Epithelial cell of proximal tubule (primary cell): ENCODE measurements at places on chromosomes 4 and X. TPM values are rescaled to one million over a fixed set of nuclear protein-coding genes. Genes with fewer than 3 reads are reported as not detected.
A peak's percentile ranks its signal among the peaks of the same experiment; 100 is the strongest.

- no peak for DNase-seq
These were observed 165.1 kb downstream of the CFAP299 start for GRCh38 chr4:80500613-80501012.

RADX gene
- 1.4 and 1.6 TPM in 2 replicates for total RNA-seq

DNA sequence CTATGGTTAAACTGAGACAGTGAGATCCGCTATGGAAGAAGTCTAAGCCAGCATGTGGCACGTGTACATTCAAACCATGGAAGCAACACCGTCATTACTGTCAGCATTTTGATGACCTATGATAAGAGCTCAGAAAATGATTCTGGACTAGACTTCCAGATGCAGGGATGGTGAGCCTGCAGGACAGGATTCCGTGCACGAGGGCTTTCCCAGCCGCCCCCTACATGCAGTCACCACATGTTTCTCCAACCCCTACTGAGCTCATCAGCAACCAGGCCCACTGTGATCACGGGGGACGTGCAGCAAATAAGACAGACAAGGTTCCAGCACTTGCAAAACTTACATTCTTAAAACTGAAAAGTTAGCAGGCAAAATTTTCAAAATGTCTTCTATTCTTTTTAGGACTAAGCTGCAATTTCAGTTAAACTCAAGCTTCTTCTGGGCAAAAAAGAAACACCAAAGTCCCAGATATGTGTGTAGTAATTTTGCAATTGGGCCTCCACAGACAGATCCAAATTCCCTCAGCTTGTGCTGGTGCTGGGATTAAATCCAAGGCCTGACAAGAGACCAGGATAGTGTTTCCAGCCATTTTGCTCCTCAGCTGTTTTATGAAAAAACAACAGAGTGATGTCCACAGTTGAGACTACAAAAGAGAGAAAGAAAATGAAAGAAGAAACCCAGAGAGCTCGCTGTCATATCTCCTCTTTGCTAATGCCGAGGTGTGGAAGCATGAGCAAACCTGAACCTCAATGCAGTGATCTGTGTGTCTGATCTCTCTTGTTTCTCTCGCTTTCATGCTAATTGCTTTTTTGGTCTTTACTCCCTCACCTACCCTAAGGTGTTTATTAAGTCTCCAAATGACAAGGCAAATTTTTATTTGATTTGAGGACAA is 118.2 kb downstream of the AFAP1 start:
- no peak for DNase-seq

DNA sequence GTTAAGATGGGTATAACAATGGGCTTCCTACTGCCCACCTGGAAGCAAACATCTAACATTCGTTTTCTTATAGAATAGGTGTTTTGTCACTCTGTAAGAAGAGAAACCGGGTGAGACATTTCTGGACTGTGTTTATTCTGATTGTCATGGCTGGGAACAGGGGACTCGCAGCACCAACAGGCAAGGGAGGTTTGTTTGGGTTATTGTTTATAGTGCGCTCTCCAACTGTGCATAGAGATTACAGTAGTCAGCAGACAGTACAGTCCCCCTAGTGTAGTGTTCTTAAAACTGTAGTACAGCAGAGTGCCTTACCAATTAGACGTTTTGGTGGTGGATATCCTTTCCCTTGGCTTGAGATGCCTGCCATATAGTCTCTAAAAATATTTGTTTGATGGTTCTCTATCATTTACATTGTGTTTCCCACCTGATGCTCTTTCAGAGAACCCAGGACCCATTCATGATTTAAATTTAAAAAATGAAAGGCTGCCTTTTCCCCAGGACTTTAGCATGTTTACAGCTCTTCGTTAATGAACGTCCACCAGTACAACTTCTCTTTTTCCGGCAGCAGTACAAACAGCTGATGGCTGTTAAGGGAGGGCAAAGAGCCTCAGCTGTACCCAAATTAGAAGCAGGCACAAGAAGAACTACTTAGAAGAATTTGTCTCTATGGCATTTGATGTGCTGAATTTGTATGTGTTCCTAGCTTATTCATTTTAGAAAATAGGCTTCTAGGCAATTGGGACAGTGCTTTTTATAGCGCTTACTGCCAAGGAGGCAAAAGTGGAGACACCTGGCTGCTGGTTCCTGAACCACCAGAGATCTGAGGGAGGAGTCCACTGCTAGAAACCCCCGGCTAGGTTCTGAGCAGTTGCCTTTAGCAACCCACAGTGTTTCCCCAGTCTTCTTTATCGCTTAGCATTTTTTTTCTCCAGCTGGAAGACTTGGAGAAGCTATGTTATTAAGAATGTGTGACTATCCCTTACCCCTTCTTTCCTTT is 1.0 kb upstream of the RNF150 start:
- no peak for DNase-seq

DNA sequence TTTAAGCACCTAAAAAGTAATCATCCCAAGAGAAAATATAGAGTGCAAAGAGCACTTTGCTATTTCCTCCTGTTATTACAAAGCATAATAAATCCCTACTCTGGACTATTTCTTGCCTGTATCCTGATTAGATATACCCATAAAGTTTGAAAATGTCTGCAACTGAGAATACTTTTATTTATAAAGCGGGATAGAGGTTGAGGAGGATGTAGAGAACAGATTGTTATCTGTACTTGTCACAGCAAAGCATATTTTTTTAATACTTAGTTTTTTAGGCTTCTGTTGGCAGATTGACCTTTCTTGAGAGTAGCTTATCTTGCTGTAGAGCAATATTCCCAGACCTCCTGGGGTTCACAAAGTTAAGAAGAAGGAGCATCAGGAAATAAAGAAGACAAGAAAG is 396.1 kb downstream of the KCNIP4 start:
- no peak for DNase-seq

- no peak for DNase-seq
These were observed 154.5 kb upstream of the GALNT7 start for GRCh38 chr4:173014113-173014558.

GRCh38 chrX:23938690-23939089 is 30.9 kb downstream of the CXorf58 start:
- no peak for DNase-seq

DNA sequence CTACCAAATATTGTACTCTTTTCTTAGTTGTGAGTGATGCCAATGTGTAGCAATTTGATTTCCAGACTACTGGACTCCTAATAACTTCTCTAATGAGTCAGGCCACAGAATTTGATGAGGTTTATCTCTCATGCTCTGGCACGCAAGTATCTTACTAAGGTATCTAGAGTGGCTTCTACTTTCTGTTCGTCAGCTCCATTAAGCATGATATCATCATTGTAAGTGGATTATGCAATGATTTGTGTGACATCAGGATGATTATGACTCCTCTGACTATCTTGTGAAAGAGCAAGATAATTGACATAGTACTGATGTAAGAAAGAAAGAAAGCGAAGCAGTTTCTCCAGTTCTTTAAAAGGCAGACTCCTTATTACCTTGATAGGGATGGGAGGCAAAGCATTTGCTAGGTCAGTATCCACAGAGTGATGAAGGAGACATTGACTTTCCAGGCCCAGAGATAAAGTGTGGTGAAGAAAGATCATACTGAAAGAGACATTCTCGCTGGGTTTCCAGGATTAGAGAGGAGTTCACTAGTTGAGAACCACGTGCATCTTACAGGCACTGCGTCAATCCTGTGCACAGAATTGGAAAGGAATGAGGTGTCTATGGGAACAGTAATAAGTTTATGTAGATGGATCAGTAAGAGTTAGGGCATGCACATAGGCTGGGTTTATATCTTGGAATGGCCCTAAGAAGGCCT is 161.9 kb upstream of the STK26 start:
- no peak for DNase-seq

DNA sequence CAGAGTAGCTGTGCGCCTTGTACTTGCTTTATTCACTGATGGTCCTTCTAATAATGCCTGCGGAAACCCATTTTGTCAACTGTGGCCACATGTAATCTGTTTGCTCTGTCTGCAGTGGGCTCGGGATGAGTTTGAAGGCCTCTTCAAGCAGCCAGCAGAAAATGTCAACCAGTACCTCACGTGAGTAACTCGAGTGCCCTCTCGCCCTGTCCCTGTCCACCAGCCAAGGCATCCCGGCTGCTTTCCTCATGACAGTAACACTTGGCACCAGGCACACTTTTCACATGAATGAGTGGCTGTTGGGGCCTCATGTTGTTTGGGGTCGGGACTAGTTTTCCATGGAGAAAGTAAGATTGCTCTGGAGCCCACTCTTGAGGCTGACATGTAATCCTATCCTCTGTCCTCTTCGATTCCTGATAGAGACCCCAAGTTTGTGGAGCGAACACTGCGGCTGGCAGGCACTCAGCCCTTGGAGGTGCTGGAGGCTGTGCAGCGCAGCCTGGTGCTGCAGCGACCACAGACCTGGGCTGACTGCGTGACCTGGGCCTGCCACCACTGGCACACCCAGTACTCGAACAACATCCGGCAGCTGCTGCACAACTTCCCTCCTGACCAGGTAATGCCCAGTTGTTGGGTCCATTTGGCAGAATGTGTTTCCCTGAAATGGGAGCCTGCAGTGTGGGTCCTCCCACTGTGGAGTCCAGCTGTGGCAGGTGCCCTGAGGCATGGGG is 8.8 kb upstream of the CDK16 start:
- no peak for DNase-seq

ZAR1 gene
- total RNA-seq: 0.23 TPM in 1 of 2 replicates, not detected in the other

- DNase-seq: no peak
These were observed 570.6 kb downstream of the SPRY1 start for GRCh38 chr4:123966990-123967769.

- DNase-seq: peak; percentile 27
These were observed 50.4 kb downstream of the MGARP start for GRCh38 chr4:139229534-139230039.

- DNase-seq: no peak
These were observed 231.9 kb upstream of the BCOR start for GRCh38 chrX:40329616-40330015.

GRCh38 chrX:114973013-114973412 is 44.4 kb downstream of the IL13RA2 start:
- DNase-seq: no peak

- DNase-seq: no peak
These were observed 169.7 kb downstream of the PALLD start for GRCh38 chr4:168666531-168666930.

DNA sequence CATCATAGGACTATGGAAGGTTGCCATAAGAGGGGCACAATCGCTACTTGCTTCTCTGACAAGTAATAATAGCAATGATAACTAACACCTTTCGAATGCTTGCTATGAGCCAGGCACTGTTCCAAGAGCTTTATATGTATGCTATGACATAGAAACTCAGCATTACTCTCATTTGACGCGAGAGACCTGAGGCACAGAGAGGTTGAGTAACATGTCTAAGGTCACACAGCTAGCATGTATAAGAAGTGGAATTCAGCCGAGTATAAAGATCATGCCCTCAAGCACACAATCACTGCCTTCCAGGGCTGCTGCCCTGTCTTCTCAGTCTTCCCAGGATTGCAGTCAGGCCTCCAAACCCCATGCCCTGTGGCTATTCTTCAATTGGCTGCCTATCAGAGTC is 19.5 kb downstream of the PJA1 start:
- DNase-seq: no peak

GRCh38 chr4:9946170-9946569 is 75.1 kb downstream of the SLC2A9 start:
- DNase-seq: no peak

DNA sequence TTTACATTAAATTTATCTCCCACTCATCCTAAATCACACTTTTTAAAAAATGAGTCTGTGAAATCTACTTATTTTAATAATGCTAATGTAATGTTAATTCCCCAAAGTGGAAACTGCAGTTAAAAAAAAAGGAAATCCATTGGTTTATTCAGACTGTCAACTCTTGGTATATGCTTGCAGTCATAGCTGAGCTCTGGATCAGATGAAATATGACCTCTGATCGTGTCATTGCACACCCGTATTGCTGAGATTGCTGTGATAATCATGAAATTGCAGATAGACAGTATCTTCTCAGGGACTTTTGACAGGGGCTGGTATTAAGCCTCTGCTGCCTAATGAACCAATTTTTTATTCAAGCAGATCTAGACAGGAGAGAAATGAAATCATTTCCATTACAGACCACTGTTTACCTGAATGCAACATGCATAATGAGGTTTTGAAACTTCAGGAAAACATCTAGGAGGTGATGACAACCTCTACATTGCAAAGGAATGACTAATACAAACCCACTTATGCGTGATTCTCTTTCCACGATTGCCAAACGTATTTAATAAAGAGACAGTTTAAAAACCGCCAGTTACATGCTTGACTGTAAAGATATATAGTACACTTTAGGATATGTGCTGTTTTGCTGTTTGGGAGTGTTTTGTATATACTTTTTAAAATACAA is 138.3 kb upstream of the PUDP start:
- peak; percentile 12 for DNase-seq

GRCh38 chr4:25128671-25129070 is 31.6 kb downstream of the SEPSECS start:
- DNase-seq: peak; percentile 25

DNA sequence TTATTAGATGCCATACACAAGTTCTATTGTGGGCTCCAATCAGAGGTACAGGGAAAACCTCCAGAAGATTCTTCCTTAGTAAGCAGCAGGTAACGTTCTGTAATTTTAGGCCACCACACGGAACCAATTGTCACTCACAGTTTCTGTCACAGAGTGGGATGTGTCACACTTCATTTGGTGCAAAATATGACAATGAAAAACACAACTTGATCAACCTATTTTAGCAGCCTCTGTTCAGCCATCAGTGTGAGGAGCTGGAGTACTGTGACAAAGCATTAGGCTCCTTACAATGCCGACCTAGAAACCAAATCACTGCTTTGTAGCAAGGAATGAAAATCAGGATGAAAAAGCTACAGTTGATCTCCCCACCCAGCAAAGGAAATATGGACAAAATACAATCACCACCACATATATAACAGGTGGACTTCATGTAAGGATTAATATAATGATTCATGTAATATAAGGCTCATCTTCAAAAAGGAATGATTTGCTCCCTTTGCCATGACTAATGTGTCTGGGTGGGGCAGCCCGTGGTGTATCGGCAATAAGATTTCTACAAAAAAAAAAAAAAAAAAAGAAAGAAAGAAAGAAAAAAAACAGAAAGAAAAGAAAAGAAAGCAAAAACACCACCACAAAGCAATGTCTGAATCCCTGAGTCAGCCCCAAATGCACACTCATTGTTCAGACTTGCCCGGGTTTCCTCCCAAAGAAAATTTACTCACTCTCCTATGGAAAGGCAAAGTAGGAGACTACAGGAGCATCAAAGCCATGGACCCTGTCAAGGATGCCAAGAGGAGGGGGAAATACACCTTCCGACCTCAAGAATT is 36.0 kb downstream of the SLC9A7 start:
- no peak for DNase-seq

HERC5 gene
- 1.2 and 2.0 TPM in 2 replicates for total RNA-seq
